SW 1271 (cell line): ENCODE measurements at places on chromosomes 16 and 17.

DNA sequence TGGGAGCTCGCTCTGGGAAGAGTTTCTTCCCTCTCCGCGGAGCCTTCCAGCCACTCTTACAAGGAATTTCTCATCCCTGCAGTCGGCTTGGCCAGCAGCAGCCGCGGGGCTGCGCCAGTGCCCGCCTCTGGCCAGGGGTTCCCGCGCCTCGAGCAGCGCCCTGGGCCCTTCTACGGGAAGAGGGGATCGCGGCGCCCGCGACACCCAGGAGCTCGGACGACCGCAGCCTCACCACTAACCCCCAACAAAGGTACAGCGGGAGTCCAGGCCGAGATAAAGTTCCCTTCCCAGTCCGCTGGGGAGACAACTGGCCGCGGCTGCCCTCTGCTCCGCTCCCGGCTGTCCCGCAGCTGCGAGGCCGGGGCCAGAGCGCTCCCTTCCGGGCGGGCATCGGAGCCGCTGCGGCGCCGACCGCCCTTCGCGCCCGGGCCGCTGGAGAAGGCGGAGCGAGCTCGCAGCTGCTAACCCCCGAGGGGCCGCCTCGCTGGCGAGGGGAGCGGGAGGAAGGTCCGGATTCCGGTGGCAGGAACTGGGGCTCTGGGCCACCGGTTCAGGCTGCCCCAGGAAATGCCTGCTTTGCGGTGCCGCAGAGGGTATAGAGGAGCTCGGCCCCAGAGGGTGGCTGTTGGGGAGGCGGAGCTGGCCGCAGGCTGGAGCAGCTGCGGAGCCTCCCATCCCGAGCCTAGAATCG is 3.6 kb upstream of the HS3ST3B1 start:
- no peak for DNase-seq

- no peak for DNase-seq
Observed at GRCh38 chr16:87489434-87490045, 3.3 kb downstream of the ZCCHC14 start.

GRCh38 chr16:60636117-60636516 is 1400.1 kb downstream of the CDH8 start:
- no peak for DNase-seq

- no peak for DNase-seq
Observed at GRCh38 chr17:36506831-36507230, 20.4 kb downstream of the ZNHIT3 start.

DNA sequence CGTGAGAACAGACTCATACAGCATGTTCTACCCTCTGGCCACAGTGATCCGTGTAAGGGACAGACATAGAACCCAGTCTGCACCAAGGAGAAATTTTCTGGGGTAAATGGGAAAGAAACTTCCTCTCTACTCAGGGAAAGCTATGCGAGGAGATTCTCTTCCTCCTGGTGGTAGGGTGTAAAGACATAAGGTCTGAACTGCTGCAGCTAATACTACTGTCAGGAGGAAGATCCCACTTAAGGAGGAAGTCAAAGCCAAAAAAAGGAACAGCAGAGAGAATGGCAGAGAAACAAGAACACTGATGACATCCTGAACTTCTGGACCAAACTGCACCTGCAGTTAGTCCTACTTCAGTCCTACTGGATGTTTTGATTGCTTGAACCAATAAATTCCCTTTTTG is 7.1 kb upstream of the TM4SF5 start:
- no peak for DNase-seq

GRCh38 chr17:70242781-70243437 is 73.6 kb downstream of the KCNJ2 start:
- no peak for DNase-seq

GRCh38 chr17:57994436-57994835 is 6.4 kb upstream of the VEZF1 start:
- DNase-seq = no peak

GRCh38 chr17:74964988-74965622 is 7.5 kb downstream of the HID1 start:
- no peak for DNase-seq

DNA sequence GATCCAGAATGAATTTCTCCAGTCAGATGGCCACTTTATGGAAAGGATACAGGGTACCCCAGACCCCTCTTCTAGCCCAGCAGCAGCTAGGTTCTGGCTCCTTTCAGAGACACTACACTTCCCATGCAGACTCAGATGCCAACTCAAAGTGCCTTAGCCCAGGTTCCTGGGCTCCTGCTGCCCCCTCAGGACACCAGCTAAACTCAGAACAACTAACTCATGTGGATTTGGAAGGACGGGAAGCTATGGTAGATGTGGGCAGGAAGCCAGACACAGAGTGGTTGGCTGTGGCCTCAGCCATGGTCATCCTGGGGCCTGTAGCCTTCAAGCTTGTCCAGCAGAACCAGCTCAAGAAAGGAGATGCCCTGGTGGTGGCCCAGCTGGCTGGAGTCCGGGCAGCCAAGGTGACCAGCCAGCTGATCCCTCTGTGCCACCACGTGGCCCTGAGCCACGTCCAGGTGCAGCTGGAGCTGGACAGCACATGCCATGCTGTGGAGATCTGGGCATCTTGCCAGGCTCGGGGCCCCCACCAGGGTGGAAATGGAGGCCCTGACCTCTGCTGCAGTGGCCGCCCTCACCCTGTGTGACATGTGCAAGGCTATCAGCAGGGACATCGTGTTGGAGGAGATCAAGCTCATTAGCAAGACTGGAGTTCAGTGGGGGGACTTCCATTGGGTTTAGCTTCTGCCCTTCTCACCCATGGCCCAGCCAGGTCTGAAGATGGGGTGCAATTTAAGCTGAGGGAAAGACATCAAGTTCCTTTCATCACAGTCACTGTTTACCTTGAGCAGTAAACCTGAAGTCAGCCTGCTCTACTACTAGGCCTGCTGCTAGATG is 111.8 kb downstream of the N4BP1 start:
- no peak for DNase-seq

GRCh38 chr17:57584050-57584551 is 161.0 kb downstream of the CCDC182 start:
- DNase-seq = no peak

- DNase-seq = no peak
Observed at GRCh38 chr16:56830669-56831068, 34.3 kb upstream of the SLC12A3 start.

- DNase-seq = no peak
Observed at GRCh38 chr16:72094266-72094610, 591 bp downstream of the DHX38 start.

DNA sequence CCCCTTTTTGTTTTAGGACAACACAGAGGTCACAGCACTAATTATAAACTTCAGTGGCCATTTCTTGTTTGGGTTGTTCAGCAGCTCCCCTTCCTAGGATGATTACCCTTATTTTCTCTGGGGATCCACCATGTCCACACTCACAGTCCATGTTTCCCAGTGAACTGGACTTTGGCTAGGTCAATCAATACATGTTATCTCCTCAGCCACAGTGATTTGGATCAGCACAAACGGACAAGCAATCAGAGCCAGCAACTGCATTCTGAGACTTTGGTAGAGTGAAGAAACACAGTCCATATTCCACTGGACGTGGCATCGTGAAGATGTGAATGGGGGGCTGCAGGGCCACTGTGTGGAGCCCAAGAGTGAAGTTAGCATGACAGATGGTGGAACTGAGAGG is 4.6 kb downstream of the TMEM220 start:
- DNase-seq = no peak
